Stimulated activated CD4-positive, alpha-beta T cell treated with anti-CD3 and anti-CD28 coated beads, Interleukin-1b, Interleukin-23, amount 100 ng/mL, for 24 hours (primary cell): ENCODE measurements at places on chromosomes 7 and 10.

- no peak for DNase-seq
Observed at GRCh38 chr7:28747404-28747803, 210.7 kb downstream of the TRIL start.

DNA sequence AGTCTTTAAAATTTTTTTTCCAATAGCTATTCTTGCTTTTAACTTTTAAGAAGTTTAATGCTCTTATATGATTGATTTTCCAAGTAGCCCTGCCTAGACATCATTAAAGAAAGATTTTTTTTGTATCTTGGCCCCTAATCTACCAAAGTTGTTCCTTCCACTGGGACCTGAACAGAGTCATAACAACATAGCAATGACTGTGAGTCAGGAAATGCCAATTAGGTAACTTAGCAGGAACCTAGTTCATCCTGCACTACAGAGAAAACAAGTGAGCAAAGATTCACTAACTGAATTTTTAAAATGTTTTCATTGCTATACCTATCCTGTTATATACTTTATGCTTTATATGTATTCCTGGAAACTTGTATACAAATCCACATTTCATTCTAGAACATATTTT is 284.7 kb downstream of the BICC1 start:
- DNase-seq: no peak

GRCh38 chr7:495761-496321 is 23.8 kb downstream of the PDGFA start:
- DNase-seq: no peak

DNA sequence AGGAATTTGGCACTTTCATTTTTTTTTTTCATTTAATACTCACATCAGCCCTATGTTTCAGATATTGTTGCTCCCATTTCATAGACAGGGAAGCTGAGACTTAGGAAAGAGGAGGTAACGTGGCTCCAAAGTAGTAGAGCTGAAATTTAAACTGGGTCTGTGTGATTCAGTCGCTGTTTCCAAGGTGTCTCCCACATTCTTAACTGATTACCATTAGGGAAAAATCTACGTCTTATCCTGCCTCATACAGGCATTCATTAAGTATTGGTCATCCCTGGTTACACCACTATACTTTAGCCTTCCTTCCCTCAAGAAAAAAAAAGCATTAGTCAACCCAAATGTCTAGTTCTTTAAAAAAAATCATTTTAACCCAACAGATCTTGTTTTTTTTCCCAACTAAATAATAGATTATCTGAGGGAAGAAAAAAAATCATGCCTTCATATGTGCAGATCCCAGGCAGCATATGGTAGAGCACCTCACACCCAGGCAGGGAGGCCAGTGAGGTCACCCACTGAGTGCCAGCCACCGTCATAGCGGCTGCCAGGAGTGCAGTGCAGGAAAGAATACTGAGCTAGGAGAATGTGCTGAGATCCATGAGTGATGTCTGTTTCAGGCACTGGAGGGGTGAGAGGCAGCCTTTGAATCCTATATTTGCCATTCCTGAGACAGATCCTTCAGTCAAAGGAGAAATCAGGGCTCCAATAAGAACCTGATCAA is 59.0 kb upstream of the SORCS3 start:
- no peak for DNase-seq

DNA sequence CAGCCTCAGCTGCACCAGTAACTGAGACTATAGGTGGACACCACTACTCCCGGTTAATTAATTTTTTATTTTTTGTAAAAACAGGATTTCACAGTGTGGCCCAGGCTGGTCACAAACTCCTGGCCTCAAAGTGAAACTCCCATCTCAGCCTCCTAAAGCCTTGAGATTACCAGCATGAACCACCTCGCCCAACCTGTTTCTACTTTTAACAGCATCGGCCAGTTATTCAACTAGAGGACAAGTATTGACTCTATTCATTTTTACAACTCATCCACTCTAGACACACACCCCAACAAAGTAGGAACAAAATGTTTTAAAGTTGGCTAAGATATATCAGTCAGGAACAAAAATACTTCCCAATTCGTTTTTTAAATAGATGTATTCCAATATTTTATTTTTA is 334.8 kb downstream of the PARD3 start:
- no peak for DNase-seq

DNA sequence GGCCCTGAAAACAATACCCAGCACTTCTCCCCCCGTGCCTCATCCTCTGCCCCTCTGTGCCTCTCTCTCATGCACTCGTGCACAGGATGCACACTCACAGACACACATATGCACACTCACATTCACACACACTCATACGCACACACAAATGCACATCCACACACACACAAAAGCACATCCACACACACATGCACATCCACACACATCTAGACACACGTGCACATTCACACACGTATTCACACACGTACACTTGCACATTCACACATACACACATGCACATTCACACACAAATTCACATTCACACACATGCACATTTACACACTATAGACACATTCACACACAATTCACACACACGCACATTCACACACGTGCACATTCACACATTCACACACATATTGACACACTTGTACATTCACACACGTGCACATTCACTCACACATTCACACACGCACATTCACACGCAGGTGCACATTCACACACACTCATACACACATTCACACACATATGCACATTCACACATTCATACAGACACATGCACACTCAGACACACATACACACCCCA is 19.2 kb downstream of the SHH start:
- no peak for DNase-seq

DNA sequence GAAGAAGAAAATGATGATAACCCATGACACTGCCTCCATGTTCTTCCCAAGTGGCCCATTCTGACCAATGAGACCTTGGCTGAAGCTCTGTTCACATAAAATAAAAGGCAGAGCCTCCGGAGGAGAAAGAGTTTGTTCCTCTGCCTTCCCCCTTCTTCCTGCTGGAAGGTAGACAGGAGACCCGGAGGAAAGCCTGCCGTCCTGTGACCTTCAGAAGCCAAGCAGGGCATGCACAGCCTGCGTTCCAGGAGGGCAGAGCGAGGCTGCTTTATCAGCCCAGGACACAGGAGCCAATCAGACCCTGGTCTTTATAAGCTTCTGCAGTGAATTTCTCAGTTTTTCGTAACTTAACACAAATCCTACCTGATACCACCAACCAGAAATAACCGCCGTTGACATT is 8.6 kb upstream of the GRID1 start:
- no peak for DNase-seq

DNA sequence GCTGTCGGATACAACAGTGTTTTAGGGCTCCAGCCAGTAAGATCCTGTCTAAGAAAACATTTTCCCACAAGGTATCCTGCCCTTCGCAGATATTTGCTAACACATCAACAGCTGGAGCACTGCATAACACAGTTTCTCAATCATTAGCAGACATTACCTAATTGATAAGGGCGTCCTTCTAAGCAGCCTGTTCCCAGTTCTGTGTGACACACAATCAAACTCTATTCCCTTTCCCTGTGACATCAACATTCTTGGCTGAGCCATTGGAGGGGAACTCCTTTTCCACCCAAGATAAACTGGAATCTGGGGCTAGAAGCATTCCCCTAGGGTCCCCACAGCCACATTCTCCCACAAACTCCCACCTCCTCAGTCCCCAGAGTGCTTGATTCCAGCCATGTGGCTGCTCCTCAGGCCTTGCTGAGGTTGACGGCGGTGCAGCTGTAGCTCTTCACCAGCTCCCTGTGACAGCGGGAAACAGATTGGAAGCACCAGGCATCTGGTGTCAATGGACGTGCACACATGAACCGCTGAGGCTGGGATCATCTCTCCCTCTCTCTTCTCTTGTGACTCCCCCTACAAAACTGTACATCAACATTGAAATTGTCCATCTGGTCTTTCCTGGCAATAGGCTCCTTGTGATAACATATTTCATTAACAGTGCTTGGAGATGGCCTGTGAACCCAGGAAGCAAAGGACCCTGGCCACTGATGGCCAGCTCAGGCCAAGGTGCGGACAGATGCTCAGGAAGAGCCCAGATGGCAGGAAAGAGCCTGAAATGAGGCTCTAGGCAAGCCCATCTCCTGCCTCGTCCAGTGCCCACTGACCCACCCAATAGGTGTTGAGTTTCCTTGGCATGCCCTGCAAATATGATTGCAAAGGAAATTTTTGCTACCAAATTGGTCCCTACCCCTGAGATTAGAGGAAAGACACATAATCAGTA is 131.1 kb upstream of the TBX20 start:
- no peak for DNase-seq

DNA sequence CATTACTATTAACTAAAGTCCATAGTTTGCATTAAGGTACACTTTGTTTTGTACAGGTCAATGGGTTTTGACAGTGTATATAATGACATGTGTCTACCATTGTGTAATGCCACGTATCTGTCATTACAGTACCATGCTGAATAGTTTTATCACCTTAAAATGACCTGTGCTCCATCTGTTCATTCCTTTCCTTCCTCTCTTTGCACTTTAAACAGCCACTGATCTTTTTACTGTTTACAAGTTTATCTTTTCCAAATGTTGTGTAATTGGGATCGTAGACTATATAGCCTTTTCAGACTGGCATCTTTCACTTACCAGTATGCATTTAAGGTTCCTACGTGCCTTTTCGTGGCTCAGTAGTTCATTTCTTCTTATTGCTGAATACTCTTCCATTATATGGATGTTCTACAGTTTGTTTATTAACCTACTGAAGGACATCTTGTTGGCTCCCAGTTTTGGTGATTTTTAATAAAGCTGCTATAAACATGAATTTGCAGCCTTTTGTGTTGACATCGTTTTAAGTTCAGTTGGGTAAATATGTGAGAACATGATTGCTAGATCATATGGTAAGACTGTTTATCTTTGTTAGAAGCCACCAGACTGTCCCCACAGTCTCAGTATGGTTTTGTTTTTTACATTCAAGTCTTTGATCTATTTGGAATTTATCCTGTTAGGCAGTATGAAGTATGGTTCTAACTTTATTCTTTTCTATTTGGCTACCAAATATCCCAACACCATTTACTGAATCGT is 24.7 kb downstream of the STAM start:
- DNase-seq: no peak

DNA sequence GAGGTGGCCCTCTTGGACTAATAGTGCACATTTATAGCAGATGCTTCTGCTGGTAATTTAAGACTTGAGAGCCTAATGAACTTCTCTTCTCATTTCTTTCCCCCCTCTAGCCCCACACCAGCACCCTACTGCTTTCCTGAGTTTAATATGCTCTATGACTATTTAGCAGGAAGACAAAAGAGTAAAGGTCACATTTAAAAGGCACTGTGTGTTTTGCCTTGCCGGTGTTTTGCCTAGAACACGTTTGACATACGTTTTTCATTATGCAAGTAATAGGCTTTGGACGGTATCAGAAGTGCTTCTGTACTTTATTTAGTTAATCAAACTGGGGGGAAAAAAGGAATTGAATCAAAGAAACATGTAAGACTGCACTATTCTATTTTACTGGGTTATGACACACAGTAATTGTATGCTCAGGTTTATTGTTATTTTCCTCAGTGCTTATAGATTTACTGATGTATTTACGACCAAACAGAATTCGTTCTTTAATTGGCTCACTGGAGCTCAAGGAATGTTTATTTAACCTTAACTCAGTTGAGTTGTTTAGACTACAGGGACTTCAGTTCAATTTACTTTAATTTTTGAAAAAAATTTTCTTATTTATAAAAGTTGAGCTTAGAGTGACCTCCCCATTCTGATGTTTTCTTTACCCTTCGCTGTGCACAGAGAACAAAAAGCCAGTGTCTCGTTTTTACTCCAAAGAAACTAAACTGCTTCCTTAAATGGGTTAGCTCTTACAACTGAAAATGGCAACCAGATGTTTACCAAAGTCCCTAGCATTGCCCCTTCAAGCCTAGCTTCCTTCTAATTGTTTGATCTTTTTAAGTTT is 35.4 kb downstream of the CPED1 start:
- DNase-seq: no peak

DNA sequence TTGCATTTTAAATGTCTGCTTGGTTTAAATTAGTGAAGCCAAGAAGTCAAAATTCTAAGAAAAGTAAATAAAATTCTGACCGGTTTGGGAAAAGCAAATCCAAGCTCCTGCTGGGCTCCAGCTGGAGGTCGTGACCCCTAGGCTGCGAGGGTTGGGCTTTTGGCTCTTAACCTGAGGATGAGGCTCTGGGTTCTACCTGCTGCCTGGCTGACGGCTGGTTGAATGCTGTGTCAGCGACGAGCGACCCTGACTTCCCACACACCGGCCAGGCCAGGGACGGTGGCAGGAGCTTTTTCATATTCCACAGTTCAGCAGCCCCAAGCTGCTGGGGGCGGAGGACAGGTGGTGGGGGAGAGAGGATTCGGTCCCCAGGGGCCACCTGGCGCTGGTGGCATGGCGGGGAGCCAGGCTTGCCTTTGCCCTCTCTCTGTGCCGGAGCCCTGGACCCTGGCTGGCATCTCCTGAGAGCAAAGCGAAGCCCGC is 843 bp upstream of the PLPP4 start:
- DNase-seq: no peak
